ENCODE measurements at places on chromosomes 1 and 21.

DNA sequence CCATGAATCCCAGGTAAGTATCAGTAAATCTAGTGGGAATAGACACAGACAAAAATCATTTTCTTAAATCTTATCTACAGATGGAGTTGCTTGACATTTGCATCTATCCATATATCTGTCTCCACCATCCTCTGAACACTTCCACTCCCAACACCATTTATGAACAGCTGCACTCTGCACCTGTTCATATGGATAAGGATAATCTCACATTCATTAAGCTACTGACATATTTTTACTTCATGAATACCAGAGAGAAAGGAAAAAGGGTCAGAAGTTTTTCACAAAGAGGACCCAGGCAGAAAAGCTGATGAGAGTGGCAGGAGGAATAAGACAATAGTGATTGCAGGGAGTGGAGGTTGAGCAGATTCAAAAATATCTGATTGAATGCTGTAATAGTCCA lies 222.6 kb downstream of the DNAH14 start:
- no peak for DNase-seq

GRCh38 chr1:227549892-227550291 lies 13.5 kb upstream of the ZNF678 start:
- DNase-seq, result no peak

DNA sequence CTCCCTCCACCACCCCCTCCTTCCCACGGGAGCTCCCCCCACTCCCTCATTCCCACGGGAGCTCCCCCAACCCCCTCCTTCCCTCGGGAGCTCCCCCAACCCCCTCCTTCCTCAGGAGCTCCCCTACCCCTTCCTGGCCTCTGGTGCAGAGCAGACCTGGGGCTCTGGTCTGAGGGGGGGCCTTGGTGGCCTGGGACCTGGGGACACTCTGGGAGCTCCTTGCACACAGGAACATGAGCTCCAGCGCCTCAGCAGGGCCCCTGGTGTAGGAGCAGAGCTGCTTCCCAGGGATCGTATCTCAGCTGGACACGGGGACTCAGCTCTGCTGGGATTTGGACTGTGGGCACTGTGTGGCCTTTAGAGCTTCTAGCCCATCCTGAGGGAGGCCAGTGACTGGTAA lies 19.7 kb upstream of the PRSS38 start:
- no peak for DNase-seq

DNA sequence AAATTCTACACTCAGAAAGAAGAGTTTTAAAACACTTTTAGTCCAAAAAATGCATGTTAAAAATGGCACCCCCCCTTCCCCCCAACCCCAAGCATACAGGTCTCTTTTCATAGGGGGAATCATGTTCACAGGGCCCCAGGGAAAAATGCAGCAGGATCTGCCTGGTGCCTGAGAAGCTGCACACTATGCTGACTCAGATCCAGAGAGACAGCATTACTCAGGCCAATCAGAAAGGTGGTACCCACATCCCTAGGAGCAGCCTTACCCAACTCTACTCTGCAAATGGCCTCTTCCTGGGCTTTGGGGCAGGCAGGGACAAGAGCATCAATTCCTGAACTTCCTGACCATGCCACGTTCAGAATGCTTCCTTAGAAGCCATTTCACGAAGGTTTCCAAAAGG lies 119.0 kb downstream of the HIVEP3 start:
- DNase-seq, result no peak

DNA sequence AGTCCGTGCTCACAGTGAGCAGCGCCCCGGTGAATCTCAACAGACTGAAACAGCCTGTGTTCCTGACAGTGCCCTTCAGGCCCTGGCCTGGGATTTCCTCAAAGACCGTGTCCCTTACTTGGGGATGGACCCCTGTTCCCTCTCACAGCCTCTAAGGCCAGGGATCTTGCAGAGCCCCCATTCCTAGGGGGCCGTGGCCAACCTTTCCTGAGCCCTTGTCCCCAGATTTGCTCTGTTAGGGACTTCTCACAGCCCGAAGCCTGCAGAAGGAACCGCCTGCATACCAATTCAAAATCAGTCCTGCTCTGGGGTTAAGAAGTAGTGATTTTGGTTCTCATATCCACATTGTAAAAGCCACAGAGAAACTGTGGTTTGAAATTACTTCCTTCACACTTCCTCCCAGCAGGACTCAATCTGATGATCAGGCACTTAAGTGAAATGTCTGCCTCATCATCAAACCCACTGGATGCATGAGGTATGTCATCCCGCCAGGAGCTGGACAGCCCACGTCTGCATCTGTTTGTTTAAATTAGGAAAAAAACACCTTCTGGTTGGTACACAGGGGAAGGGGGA lies 14.9 kb downstream of the ABCA4 start:
- DNase-seq, result no peak

DNA sequence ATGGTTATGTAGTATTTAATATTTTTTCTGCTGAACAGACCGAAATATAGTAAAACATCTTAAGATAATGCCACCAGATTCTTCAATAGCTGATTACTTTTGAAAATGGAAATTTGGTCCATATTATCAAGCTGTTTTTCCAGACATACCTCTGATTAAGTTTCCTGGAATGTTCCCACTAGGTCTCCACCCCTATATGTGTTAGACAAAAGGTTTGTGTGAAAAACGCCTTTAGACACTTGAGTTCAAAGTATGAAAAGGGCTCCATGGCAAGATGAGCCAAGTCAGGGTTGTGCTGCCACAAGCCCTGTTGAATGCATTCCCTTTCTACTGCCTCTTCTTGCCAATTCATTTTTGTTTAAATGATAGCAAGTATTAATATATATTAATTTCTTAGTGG lies 52.7 kb downstream of the ZBTB17 start:
- no peak for DNase-seq

DNA sequence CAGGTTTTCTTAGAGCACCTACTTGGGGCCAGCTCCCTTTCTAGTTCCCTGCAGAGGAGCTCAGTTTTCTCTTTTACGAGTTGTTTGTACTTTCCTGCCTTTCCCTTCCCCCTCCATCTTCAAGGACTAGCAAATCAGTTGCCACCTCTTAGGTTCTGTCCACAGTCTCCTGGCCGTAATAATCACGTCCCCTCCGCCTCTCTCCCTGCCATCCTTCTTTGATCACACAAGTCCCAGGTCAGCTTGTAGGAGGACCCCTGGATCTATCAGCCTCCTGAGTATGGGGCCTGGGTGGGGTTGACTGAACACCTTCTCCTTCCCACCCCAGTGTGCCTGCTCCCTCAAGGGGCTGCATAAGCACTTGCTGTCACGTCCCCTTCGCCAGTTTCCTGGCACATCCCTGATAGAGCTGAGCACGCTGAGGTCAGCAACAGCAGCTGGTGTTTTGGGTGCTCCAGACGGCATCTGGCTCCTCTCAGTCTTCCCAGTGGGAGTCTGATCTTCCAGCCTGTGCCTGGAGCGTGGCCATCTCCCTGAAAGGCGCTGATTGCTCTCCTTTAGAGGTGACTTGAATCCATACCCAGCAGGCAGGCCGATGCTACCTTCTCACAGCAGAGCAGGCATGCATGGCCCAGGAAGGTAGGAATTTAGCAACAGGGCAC lies 216.1 kb upstream of the TMEM51 start:
- no peak for DNase-seq

DNA sequence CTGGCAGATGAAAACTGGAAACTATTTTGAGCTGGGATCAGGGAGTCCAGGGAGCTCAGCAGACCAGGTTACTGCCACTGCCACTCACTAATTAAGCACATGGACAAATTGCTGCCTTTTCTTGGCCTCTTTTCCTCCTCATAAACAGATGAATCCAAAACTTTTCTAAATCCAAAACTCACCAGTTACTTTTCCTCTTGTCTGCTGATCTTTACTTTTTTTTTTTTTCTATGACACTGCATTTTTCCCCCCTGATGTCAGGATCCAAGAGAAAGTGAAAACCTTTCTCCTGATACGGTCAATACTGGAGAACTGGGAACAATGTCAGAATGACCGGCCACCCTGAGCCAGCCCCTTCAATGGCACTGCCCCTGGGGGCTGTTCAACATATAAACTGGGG lies 405.8 kb downstream of the DUSP10 start:
- DNase-seq, result no peak

- DNase-seq, result no peak
Measured at GRCh38 chr1:7629465-7630195, 141.5 kb upstream of the VAMP3 start.

GRCh38 chr21:45952974-45953373 lies 28.6 kb upstream of the COL6A1 start:
- DNase-seq, result no peak

GRCh38 chr1:164033782-164034181 lies 525.2 kb upstream of the PBX1 start:
- no peak for DNase-seq

- DNase-seq, result no peak
Measured at GRCh38 chr21:18334066-18334465, 69.5 kb downstream of the TMPRSS15 start.

DNA sequence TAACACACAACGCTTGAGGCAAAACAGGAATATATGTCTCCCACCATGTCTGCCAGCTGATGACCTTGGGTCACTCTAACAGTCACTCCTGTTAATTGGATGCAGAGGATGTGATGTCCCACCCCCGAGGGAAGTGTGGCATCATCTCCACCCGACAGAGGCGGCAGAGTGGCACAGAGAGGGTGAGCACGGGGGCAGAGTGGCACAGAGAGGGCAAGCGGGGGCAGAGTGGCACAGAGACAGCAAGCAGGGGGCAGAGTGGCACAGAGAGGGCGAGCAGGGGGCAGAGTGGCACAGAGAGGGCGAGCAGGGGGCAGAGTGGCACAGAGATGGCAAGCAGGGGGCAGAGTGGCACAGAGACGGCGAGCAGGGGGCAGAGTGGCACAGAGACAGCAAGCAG lies 44.3 kb downstream of the DISP3 start:
- no peak for DNase-seq

DNA sequence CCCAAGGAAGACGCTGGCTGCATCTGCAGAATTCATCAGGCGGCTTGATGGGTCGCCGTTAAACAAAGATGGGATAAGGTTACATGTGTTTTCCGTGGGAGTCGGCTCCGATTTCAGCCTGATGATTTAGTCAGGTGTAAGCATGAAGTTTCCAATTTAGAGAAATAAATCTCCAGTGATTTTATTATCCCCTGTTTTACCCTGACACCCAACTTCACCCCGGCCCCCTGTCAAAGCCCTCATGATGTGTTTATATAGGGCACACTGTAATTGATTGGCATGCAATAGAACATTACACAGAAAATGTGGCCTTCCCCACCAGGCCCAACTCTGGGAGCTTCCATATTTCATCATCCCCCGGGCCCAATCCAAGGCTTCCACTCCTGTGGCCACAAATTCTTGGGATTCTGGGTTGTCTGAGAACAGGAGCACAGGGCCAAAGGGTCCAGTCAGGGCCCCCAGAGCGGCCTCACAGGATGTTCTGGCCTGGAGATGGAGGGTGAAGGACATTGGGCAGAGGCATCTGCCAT lies 72.5 kb downstream of the FOXD2 start:
- no peak for DNase-seq

- DNase-seq, result no peak
Measured at GRCh38 chr1:220575718-220576497, 48.0 kb downstream of the MARK1 start.

GRCh38 chr21:34552360-34553098 lies 40.5 kb upstream of the KCNE1 start:
- no peak for DNase-seq

GRCh38 chr1:18112611-18113010 lies 5.0 kb downstream of the IGSF21 start:
- no peak for DNase-seq

GRCh38 chr1:19028110-19028509 lies 71.6 kb upstream of the IFFO2 start:
- no peak for DNase-seq

DNA sequence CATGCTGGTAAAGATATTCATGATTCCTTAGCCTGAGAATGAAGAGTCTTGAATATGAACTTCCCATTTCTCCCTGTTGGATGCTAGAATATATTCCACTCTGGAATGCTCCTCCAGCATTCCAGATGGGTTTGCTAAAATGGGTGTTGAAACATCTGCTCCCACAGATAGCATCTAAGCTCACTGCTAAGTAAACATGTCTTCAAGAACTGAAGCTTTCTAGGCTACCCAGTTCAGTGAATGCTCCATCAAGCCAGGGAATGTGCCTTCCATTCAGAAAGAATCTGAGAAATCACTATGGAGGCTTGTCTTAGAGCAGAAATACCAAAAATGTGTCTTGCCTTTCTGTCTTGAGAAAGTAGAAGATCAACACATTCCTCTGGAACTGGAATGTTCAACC lies 81.1 kb downstream of the TNFSF18 start:
- no peak for DNase-seq

GRCh38 chr1:62572476-62572875 lies 24.8 kb upstream of the ANGPTL3 start:
- no peak for DNase-seq

DNA sequence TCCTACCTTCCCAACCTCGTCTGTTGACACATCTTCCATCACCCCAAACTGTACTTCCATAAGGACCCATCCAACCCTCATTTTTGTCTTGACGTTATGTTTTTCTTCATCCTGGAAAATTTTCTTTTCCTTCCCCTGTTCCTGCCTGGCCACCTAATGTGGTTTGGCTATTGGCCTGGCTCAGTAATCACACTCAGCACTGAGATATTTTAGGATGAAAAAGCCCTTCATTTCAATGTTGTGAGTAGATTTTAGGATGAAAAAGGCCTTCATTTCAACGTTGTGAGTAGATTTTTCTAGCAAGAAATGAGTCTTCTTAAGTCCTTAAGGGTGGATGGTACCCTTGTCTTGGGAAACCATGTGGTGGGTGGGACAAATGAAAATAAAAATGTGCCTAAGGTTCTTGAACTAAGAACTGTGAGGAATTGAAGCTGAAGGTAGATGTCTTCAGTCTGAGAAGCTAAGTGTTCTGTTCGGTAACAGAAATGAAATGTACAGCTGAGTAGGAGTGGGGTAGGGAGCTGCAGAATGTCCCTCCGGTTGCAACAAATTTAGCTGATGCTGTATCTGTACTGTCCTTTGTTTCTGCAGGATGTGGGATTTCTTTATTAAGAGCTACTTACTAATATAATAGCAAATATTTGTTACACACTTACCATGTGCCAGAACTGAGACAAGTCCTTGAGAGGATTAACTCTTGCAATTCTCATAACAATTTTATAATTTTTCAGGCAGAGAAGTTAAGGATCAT lies 36.1 kb downstream of the DNTTIP2 start:
- no peak for DNase-seq

DNA sequence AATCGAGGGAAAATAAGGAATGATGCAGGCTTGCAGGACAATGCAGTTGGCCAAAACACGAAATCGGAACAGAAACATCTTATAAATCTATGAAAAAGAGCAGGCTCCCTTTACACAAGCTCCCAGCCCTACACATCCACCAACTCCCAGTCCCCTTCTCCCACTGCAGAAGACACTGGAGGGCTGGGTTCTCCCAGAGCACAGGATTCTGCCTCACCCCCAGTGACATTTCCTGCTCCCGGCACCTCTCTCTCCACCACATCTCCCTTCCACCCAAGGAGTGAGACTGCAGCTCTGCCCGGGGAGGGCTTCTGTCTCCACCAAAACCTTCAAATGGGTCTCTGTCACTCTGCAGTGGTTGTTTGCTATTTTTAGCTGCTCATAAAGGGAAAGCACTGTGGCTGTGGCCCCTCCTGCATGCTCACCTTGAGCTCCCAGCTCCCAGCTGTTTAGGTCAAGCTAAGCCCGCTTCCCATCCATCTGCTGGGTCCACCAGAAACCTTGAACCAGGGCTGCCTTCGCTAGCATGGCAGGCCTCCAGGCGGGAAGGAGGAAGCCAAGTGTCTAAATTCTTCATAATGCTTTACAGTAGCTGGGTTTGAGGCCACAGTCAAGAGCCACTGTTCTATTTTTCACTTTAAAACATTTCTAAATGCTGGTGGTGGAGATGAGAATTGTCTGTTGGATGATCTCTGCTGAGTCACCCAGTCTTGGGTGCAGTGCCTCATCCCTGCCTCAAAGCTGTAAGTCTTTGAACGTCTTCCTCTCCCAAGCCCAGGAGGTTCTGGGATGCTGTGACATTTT lies 3.3 kb upstream of the C2CD2 start:
- no peak for DNase-seq

GRCh38 chr1:220219865-220220698 lies 52.2 kb downstream of the RAB3GAP2 start:
- no peak for DNase-seq
